Renal cortical epithelial cell (primary cell): ENCODE measurements at places on chromosomes 3 and 15. TPM values are rescaled to one million over a fixed set of nuclear protein-coding genes. Genes with fewer than 3 reads are reported as not detected.

DNA sequence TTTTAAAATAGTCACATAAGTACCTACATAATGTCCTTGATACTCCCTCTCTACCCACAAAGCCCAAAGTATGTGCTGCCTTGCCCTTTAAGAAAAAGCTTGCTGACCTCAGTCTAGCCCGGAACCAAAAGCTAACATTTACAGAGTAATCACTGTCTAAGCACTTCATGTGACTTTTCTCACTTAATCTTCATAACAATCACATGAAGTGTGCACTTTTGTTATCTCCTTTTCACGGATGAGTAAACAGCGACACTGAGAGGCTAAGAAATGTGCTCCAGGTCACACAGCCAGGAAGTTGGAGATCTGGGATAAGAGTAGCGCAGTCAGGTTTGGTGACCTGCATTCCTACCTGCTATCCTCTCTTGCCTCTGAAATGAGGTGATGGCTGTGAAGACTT, 194.0 kb downstream of the ITPR1 start:
- DNase-seq: peak; percentile 27

GRCh38 chr3:58570851-58571250, 6.3 kb downstream of the FAM107A start:
- DNase-seq: no peak

GRCh38 chr15:70818580-70818979, 35.4 kb downstream of the LARP6 start:
- no peak for DNase-seq

- no peak for DNase-seq
Observed at GRCh38 chr15:25392806-25393205, 46.0 kb downstream of the UBE3A start.

DNA sequence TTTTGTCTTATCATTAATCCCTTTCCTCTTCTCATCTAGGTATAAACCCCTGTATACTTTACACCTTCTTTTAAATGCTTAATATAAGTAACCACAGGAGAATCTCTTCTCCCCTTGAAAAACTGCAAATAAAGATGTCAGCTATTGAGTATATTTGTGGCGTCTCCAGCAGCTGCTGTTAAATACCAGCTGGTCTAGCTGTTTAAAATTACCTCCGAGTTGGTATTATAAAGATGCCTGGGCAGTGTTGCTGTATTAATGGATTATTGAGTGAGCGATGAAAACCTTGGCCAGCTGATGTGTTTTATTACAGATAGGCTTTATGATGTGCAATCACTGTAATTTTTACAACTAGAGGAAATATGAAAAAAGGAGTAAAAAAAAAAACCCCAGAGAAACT, 388.1 kb downstream of the TBC1D5 start:
- DNase-seq: no peak

DNA sequence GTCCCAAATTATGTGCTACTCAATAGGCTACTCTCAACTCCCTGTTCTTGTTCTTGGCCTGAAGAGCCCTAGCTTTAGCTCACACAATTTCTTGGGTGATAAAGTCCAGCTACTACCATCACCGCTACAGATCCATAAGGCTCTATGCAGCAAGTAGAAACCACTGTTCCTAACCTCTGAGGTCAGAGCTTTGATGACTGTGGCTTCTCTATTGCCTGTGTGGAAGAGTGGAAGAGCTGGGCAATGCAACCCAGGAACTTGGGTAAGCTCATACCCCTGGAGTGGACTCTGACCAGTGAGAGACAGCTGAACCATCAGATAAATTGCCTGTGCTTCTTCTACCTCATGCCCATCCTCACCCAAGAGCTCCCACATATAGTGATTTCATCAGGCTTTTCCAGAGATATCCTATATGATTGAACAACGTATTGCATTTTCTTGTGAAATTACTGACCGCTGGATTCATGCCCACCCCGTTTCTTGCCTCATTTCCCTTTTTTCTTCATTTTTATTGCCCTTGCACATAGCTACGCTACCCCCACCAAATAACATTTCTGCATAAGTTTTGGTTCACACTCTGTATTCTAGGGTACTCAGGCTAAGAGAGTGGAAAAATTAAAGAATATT, 172.3 kb upstream of the MBNL1 start:
- no peak for DNase-seq

The CAMK2N2 gene
- 0.10 TPM in 1 of 2 replicates, not detected in the other for total RNA-seq

DNA sequence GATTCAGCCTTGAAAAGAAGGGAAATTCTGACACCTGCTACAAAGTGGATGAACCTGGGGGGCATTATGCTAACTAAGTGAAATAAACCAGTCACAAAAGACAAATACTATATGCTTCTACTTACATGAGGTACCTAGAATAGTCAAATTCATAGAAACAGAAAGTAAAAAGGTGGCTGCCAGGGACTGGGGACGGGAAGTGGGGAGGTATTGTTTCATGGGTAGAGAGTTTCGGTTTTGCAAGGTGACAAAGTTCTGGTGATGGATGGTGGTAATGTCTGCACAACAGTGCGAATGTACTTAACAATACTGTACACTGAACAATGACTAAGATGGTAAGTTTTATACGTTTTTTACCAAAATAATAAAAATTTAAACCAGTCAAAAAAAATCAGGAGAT, 4.8 kb downstream of the IDH2 start:
- DNase-seq: no peak

DNA sequence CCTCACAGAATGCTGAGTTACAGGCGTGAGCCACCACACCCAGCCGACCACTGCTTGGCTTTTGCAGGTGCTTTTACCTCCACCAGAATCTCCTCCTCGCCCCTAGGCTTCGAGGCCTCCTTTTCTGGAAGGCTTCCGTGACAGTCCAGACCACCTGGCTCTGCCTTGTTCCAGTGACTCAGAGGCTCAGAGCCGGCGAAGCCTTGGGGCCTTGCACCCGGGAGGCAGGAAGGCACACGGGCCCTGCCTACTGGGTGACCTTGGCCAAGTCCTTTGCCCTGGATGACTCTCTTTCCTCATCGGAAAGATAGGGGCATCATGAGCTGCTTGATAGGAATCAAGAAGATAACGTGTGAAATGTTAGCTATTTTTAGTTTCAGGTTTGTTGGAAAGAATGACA, 31.3 kb upstream of the FURIN start:
- DNase-seq: no peak

DNA sequence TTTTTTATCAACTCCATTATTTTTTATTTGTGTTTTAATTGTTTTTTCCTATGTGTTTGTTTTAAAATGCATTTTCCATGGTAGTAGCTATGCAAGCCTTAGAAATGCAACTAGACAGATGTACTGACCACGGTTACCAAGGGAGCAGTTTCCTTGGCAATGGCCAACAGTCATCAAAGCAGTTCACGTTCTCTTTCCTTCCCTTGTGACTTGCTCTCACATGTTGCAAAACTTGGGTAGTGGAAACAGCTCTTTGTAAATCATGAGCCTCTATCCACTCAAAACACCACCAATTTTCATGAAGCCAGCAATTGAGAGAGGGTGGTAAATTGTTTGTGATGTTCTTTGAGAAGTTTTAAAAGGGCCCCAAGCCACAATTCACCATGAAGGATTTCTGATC, 499.4 kb upstream of the MDFIC2 start:
- DNase-seq: peak; percentile 88

The SLC22A13 gene
- total RNA-seq: 0.25 TPM in 1 of 2 replicates, not detected in the other

GRCh38 chr3:157387708-157388435, 48.8 kb upstream of the PTX3 start:
- peak; percentile 87 for DNase-seq

- no peak for DNase-seq
Observed at GRCh38 chr15:95371664-95372063, 958.8 kb upstream of the NR2F2 start.

The NR2C2 gene
- total RNA-seq: 14.2 and 42.2 TPM in 2 replicates

- peak; percentile 72 for DNase-seq
Observed at GRCh38 chr3:107993771-107994170, 97.1 kb downstream of the CD47 start.

- DNase-seq: no peak
Observed at GRCh38 chr15:71414853-71415252, 299.6 kb downstream of the THSD4 start.

DNA sequence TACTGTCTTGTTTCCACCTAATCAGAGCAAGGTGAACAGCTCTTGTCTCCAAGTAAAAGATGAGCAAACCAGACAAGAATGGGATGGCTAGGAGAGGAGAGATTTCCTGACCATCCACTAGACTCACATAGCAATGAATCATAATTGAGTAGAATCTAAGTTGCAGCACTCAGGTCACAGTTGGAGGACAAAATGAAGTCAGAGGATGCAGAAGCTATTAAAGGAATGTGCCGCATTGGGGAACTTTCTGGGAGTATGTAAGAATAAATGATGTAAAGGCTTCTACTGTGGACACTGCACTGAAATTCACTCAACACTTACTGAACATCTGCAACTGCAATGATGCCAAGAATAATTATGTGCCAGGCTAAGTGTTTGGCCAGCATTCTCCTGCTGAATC, 217.4 kb upstream of the WNT5A start:
- no peak for DNase-seq

DNA sequence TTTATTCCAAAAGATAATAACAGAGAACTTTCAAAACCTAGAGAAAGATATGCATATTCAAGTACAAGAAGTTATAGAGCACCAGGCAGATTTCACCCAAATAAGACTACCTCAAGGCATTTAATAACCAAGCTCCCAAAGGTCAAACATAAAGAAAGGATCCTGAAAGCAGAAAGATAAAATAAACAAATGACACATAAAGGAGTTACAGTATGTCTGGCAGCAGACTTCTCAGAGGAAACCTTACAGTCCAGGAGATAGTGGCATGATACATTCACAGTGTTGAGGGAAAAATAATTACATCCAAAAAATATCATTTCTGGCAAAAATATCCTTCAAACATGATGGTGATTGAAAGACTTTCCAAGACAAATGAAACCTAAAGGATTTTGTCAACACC, 185.8 kb upstream of the POU1F1 start:
- no peak for DNase-seq

The PPP1R14D gene
- total RNA-seq: not detected in 2 replicates

- DNase-seq: no peak
Observed at GRCh38 chr15:98529205-98530145, 118.9 kb upstream of the IGF1R start.

- peak; percentile 74 for DNase-seq
Observed at GRCh38 chr3:104596551-104596950, 770.2 kb upstream of the ALCAM start.

DNA sequence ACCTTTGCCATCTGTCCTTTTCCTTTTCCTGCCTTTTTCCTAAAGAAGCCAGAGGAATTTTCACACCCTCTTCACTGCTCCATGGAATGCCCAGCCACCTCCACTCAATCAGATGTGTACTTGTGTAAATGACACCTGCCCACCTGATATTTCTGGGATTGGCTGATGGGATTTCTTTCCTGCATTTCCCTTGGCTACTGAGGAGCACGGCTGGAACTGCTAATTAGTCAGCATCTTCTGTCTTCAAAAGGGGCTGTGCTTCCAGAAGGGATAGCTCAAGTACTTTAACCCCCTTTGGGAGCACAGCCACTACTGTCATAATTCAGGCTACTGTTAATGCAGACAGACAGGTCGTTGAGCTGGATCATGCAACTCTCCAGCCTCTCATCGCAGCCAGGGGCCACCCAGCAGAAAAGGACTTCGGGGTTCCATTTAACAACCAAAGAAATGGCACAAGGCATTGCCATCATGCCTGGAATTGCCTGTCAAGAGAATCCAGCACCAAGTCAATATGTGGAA, 38.6 kb downstream of the MGLL start:
- DNase-seq: no peak

The GOLGA6L25 gene
- not detected in 2 replicates for total RNA-seq

GRCh38 chr15:99989095-99989494, 255.9 kb upstream of the LYSMD4 start:
- no peak for DNase-seq

DNA sequence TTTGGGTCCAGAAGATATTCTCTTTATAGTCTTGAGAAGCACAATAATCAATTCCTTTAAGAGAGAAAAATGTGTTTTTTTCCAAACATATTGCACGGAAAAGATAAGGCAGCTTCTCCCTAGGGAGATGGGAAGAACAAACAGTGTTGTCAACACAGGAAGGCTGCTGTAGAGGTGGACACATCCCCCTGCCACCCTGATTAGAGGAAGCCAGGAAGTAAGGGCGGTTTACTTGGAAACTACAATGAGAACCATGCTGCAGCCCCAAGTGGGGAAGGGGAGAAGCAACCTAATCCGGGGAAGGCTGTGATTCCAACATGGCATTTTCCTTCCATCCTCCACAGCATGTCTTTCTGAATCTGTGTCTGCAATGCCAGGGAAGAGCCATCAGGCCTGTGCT, 256.9 kb upstream of the TGFBR2 start:
- DNase-seq: no peak
